ENCODE measurements at places on chromosomes 7 and 10. TPM values are rescaled to one million over a fixed set of nuclear protein-coding genes. Genes with fewer than 3 reads are reported as not detected.

DNA sequence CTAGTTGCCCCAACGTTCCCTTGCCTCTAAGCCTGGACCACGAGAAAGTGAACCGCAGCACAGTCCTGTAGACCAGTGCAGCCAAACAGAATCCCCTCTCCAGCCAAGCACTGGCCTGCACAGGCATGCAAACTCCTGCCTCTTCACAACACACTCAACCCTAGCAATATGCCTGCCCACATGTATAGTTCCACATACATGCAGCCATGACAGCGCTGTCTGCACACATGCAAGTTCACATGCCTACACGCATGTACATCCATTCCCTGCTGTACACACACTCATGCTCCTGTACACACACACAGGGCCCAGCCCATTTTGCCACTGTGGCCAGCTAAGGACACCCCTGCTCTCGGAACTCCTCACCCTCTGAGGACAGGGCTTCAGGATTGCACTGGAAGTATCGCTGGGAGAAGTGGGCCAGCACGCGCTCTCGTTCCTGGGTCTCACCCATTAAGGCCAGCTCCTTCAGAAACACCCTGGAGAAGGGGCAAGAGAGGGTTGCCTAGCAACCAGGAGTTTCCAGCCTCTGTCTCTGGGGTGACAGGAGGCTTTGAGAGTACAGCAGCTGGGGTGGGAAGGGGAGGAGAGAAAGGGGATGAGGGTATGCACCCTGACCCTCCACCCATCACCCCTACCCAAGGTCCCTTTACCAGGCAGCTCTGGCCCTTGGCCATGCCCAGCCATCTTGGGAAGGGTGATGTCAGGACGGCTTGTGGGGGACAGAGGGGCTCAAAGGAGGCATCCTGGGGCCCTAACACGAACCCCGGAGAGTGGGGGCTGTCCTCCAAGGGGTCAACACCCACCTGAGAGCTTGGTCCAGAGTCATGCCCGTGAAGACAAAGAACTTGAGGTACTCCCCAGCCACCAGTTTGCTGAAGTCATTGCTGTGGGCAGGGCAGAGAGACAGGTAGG is 7.0 kb downstream of the PSD start:
- DNase-seq = no peak
- H3K4me3 ChIP-seq = no peak overlapping the region
- H3K27me3 ChIP-seq = peaks cover 37% of the 10 kb centered on the region
- peaks cover 21% of the 10 kb centered on the region for H3K4me1 ChIP-seq
- H3K27ac ChIP-seq = no peak overlapping the region

DNA sequence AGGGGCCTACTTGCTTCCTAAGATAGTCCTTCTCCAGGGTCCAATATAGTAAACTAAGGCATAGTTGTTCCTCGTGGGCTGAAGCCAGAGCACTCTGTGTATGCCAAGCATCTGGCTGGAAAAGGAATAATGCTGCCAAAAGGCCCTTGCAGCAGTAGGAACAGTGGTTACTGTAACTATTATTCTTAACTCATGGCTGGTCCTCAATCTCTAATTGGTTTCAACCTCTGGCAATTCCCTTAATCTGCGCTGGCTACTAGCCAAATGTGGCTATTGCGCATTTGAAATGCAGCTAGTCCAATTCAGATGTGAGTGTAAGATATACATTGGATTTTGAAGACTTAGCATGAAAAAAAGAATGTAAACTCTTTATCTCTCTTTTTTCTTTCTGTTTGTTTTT is 27.8 kb upstream of the LBX1 start:
- H3K27me3 ChIP-seq = peaks cover 12% of the 10 kb centered on the region
- no peaks in the 10 kb centered on the region for H3K4me1 ChIP-seq
- no peak for DNase-seq

The GPR22 gene
- total RNA-seq = not detected

- H3K27me3 ChIP-seq = no peaks in the 10 kb centered on the region
- H3K4me3 ChIP-seq = no peak overlapping the region
- H3K4me1 ChIP-seq = peaks cover 4% of the 10 kb centered on the region
- DNase-seq = no peak
- H3K36me3 ChIP-seq = no peaks in the 10 kb centered on the region
Observed at GRCh38 chr7:96484091-96484490, 162.2 kb upstream of the SLC25A13 start.

- H3K4me1 ChIP-seq = peaks cover 6% of the 10 kb centered on the region
- no peaks in the 10 kb centered on the region for H3K27me3 ChIP-seq
- no peak overlapping the region for H3K4me3 ChIP-seq
- H3K27ac ChIP-seq = no peak overlapping the region
- DNase-seq = no peak
Observed at GRCh38 chr10:5679606-5680005, 5.0 kb upstream of the TASOR2 start.

GRCh38 chr10:13717936-13718772 is 131.4 kb downstream of the PRPF18 start:
- H3K4me1 ChIP-seq = peaks cover 11% of the 10 kb centered on the region
- peak overlapping the region; percentile 53 for H3K4me3 ChIP-seq
- no peaks in the 10 kb centered on the region for H3K36me3 ChIP-seq
- H3K27me3 ChIP-seq = no peaks in the 10 kb centered on the region

- no peak overlapping the region for H3K4me3 ChIP-seq
- no peaks in the 10 kb centered on the region for H3K4me1 ChIP-seq
- H3K36me3 ChIP-seq = no peaks in the 10 kb centered on the region
- no peak overlapping the region for H3K27ac ChIP-seq
- no peak for DNase-seq
Observed at GRCh38 chr10:19970717-19971116, 154.5 kb downstream of the PLXDC2 start.

GRCh38 chr10:74047871-74048270 is 50.0 kb downstream of the VCL start:
- H3K36me3 ChIP-seq = peaks cover 10% of the 10 kb centered on the region
- no peak overlapping the region for H3K4me3 ChIP-seq
- no peaks in the 10 kb centered on the region for H3K27me3 ChIP-seq
- H3K4me1 ChIP-seq = no peaks in the 10 kb centered on the region
